ENCODE measurements at places on chromosomes 1 and 21. TPM values are rescaled to one million over a fixed set of nuclear protein-coding genes. Genes with fewer than 3 reads are reported as not detected.

- no peaks in the 10 kb centered on the region for H3K27me3 ChIP-seq
- no peaks in the 10 kb centered on the region for H3K4me1 ChIP-seq
- H3K36me3 ChIP-seq = no peaks in the 10 kb centered on the region
- H3K4me3 ChIP-seq = no peak overlapping the region
Measured at GRCh38 chr1:197994907-197995407, 77.8 kb downstream of the LHX9 start.

GRCh38 chr1:40630488-40631223 is 34.8 kb downstream of the RIMS3 start:
- no peak overlapping the region for H3K4me3 ChIP-seq
- peak; percentile 67 for DNase-seq
- H3K27ac ChIP-seq = no peak overlapping the region
- H3K27me3 ChIP-seq = no peaks in the 10 kb centered on the region
- H3K4me1 ChIP-seq = peaks cover 19% of the 10 kb centered on the region
- H3K36me3 ChIP-seq = no peaks in the 10 kb centered on the region

DNA sequence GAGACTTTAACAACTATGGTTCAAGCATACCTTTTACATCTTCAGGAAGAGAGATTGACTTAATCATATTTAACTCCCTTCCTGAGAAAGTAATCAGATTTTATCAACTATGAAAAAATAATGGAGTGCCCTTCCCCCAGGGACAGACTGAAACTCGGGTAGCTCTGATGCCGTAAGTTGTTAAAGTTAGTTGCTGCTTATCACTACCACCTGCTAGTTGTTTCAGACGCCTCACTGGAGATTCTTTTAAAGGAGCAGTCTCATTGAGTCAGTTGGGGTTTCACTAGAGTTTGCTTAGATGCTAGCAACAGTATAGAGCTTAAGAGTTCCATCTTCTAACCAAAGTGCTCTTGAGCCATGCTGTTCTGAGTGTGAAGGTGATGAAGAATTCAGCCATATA is 17.0 kb upstream of the TRAF5 start:
- H3K36me3 ChIP-seq = peaks cover 41% of the 10 kb centered on the region
- H3K4me3 ChIP-seq = no peak overlapping the region
- H3K4me1 ChIP-seq = no peaks in the 10 kb centered on the region
- no peak for DNase-seq

DNA sequence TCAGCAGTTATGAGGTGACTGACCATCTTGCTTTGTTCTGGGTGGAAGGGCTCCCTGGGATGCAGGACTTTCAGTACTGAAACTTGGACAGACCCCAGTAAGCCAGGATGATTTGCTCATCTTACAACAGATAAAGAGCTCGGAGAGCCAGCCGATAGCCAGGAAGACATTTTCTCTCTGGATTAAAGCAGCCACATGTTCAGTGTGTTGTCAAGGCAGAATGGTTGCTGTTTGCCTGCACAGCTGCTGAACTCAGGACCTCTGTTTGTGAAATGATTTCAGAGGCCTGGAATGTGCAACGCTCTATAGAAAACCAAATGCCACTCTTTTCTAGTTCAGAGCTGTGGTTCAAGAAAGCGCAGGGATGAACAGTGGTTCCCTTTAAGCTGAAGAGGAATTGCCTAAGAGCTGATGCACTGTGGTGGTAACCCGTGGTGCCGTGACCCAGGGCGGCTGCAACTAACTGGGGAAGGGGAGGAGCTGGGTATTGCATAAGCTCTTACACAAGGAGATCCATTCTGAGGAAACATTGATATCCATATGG is 40.7 kb downstream of the CASQ2 start:
- peaks cover 34% of the 10 kb centered on the region for H3K4me1 ChIP-seq
- H3K27me3 ChIP-seq = no peaks in the 10 kb centered on the region
- H3K27ac ChIP-seq = peak overlapping the region; percentile 81

GRCh38 chr1:236998546-236998945 is 5.7 kb downstream of the MT1HL1 start:
- no peak overlapping the region for H3K27ac ChIP-seq
- H3K36me3 ChIP-seq = no peaks in the 10 kb centered on the region
- DNase-seq = no peak
- no peaks in the 10 kb centered on the region for H3K27me3 ChIP-seq
- no peaks in the 10 kb centered on the region for H3K4me1 ChIP-seq

GRCh38 chr1:20496241-20496661 is 10.2 kb upstream of the CAMK2N1 start:
- H3K36me3 ChIP-seq = peaks cover 45% of the 10 kb centered on the region
- H3K4me3 ChIP-seq = no peak overlapping the region
- no peak overlapping the region for H3K27ac ChIP-seq

DNA sequence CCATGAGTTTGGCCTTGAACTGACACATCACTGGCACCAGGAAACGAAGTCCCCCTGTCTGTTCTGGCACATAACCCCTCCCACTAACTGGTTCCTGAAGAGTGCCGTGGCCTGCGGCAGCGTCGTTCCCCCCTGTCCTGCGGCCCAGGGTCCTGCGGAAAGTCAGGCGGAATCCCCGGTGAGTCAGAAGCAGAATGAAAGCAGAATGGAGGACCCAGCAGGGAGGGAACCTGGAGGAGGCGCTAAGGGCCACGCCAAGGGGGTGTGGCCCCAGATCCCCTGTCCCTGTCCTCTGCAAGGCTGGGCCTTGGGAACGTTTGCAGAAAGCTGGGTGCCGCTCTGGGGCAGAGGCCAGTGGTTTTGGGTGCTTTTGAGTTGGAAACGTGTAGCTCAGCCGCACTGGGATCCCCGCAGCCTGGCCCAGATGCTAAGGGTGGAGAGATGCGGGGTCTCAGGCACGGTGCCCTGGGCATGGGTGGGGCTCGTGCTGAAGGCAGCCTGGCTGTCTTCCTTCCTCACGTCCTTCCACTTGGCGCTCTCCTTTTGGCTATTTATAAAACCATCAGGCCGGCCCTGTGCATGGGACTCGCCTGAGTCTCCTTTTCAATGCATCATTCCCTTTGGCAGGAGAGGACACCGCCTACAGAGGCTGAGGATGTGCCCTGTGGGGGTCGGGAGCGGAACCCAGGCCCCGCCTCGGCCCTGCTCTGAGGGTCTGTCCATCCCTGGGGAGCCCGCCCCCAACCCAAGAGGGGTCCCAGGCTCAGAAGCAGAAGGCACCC is 36.2 kb downstream of the TP73 start:
- no peaks in the 10 kb centered on the region for H3K36me3 ChIP-seq
- H3K4me1 ChIP-seq = peaks cover 5% of the 10 kb centered on the region
- H3K27ac ChIP-seq = no peak overlapping the region
- no peak overlapping the region for H3K4me3 ChIP-seq
- no peak for DNase-seq
- H3K27me3 ChIP-seq = peaks cover 15% of the 10 kb centered on the region

- H3K4me3 ChIP-seq = no peak overlapping the region
- peak overlapping the region; percentile 0 for H3K27ac ChIP-seq
- no peaks in the 10 kb centered on the region for H3K36me3 ChIP-seq
- peaks cover 26% of the 10 kb centered on the region for H3K4me1 ChIP-seq
- H3K27me3 ChIP-seq = no peaks in the 10 kb centered on the region
Measured at GRCh38 chr1:205497351-205497750, 7.1 kb upstream of the CDK18 start.

GRCh38 chr1:155977690-155978324 is 540 bp downstream of the ARHGEF2 start:
- DNase-seq = peak; percentile 82
- H3K4me1 ChIP-seq = peaks cover 88% of the 10 kb centered on the region
- peak overlapping the region; percentile 68 for H3K4me3 ChIP-seq
- no peaks in the 10 kb centered on the region for H3K27me3 ChIP-seq

- H3K27me3 ChIP-seq = no peaks in the 10 kb centered on the region
- no peak overlapping the region for H3K27ac ChIP-seq
- peaks cover 7% of the 10 kb centered on the region for H3K4me1 ChIP-seq
- no peak for DNase-seq
- no peaks in the 10 kb centered on the region for H3K36me3 ChIP-seq
Measured at GRCh38 chr1:184567637-184568036, 180.8 kb downstream of the C1orf21 start.

DNA sequence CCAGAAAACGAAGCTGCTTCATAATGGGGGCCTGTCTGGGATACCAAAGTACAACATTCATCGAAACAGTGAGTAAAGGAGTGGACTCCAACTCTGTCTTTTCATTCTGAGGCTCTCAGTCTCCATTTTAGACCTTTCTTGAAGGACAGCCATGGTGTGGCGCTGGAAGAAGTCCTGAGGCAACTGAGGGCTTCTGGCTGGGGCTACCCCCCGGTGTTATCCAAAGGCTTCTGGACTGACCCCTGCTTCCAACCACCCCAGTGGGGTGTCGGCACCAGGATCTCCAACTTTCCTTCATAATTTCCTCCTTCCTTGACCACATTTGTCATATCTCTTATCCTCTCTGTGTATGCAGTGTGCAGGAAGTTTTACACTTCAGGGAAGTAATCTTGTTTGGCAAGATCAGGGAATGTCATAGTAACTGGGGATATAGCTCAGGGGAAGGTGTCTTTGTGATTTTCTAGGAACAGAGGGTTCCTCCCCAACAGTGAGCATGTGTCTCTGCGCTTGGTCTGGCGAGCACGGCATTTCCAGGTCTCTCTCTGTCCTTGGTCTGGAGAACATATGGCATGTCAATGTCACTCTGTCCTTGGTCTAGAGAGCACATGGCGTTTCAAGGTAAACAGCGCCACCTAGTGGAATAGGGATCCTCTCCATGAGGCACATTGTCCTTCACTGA is 19.4 kb upstream of the BSDC1 start:
- DNase-seq = peak; percentile 77
- H3K27ac ChIP-seq = no peak overlapping the region
- H3K4me1 ChIP-seq = no peaks in the 10 kb centered on the region
- no peaks in the 10 kb centered on the region for H3K27me3 ChIP-seq
- no peak overlapping the region for H3K4me3 ChIP-seq

DNA sequence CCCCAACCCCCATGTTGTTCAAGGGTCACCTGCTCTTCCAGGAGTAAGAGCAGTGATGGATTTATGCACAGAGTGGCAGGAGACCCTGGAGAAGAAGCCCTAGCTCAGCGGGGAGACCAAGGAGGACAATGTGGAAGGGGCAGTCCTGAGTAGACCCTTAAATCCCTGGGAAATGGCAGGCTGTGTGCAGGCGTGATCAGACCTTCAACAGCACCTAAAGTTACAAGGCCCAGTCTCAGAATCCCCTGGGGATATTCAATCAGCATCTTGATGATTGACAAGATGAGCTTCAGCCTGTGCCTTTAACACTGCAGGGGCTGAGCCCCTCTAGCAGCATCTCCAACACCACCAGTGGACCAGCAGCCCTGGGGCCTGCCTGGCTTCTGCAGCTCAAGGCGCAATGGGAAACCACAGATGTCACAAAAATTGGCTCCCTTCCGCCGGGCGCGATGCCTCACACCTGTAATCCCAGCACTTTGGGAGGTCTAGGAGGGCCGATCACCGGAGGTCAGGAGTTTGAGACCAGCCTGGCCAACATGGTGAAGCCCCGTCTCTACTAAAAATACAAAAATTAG is 60.4 kb downstream of the IRF2BP2 start:
- H3K27ac ChIP-seq = no peak overlapping the region
- H3K36me3 ChIP-seq = no peaks in the 10 kb centered on the region
- no peaks in the 10 kb centered on the region for H3K27me3 ChIP-seq
- H3K4me3 ChIP-seq = no peak overlapping the region
- H3K4me1 ChIP-seq = peaks cover 36% of the 10 kb centered on the region
- no peak for DNase-seq

DNA sequence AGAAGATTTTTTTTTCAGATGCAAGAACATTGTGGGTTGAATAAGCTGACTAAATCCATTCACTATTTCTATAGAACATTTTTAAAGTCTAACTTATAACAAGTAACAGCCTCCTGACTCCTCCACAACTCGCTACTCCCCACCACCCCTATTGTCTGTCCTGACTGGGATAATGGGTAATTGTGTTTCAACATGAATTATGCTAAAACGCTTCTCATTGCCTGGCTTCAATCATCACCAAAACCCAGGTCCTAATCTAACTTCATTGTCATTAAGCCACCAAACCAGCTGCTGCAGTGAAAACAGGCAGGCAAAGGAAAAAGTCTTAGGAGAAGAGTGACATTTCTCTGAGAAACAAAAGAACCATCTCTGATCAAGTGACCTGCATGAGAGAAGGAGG is 30.0 kb downstream of the TNR start:
- H3K27me3 ChIP-seq = no peaks in the 10 kb centered on the region
- no peak overlapping the region for H3K27ac ChIP-seq
- no peaks in the 10 kb centered on the region for H3K36me3 ChIP-seq
- H3K4me1 ChIP-seq = no peaks in the 10 kb centered on the region
- DNase-seq = no peak
- H3K4me3 ChIP-seq = no peak overlapping the region

DNA sequence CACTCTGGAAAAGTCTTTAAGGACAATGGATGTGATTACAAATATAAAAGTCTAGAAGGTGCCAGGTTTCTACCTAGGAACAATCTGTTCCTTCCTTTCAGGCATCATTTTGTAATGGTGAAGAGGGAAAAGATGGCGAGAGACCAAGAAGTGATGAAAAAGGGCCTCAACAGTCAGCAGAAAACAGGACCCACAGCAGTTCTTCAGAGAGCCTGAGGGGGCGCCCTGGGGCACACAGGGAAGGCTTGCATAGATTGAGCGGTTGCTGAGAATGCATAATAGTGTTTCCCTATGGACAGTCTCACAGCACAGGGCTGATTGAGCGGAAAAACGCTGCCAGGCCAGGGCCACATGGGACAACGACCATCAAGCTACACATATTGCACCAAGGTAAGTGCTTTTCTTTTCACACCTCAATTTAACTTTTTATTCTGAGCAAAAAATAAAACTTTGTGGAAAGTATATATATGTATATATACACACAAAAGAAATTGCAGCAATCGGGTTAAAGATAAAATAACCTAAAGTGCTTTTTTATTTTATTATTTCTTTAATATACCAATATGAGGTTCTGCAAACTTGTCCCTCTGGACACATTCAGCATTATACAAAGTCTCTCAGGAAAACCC is 3.1 kb upstream of the YRDC start:
- peaks cover 21% of the 10 kb centered on the region for H3K36me3 ChIP-seq
- no peaks in the 10 kb centered on the region for H3K27me3 ChIP-seq
- H3K4me3 ChIP-seq = no peak overlapping the region

DNA sequence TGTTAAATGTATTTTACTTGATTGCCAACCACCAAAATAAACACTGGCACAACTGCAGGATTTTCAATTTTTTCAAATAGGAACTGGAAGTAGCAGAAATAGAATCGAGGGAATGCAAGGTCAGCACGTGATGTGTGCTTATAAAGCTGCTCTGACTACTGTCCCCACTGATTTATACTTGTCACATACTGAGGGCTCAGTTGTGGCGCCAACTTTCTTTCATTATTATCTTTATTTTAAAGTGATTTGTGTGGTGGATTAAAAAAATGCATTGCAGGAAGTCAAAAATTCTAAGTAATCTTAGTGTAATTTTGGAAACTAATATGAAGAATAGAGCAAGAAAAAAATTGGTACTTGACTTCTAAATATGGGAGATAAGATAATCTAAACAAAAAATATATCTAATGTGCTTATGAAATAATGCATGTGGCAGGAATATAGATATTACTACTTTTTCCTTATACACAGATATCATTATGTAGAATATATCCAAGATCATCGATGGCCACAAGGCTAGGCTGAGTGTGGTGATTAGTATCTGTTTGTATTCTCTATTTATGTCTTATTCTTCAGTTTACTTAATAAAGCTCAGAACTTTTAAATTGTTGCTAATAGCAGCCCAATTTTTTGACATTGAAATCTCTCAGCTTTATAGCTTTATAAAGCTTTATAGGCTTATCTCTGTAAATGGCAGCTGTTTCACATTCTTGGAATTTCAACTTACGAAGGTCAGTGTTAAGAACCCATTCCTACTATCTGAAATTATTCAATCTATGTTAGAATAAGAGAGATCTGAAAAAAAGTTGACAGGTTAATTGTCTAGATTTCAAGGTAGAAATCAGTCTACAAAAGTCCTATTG is 404.5 kb upstream of the ADAMTS5 start:
- no peaks in the 10 kb centered on the region for H3K36me3 ChIP-seq
- DNase-seq = peak; percentile 25
- H3K27ac ChIP-seq = no peak overlapping the region
- H3K4me3 ChIP-seq = no peak overlapping the region

Gene CD1B
- total RNA-seq = not detected

Gene DCDC2B
- total RNA-seq = not detected
